ENCODE measurements at places on chromosomes 4 and X. TPM values are rescaled to one million over a fixed set of nuclear protein-coding genes. Genes with fewer than 3 reads are reported as not detected.

TLR1 gene
- polyA plus RNA-seq: 3.5 TPM

GASK1B gene
- 61.6 TPM for polyA plus RNA-seq

GRCh38 chrX:112218388-112218787 lies 135.8 kb upstream of the TRPC5 start:
- DNase-seq: no peak

GRCh38 chrX:18733287-18733686 lies 25.8 kb downstream of the PPEF1 start:
- no peak for DNase-seq

DNA sequence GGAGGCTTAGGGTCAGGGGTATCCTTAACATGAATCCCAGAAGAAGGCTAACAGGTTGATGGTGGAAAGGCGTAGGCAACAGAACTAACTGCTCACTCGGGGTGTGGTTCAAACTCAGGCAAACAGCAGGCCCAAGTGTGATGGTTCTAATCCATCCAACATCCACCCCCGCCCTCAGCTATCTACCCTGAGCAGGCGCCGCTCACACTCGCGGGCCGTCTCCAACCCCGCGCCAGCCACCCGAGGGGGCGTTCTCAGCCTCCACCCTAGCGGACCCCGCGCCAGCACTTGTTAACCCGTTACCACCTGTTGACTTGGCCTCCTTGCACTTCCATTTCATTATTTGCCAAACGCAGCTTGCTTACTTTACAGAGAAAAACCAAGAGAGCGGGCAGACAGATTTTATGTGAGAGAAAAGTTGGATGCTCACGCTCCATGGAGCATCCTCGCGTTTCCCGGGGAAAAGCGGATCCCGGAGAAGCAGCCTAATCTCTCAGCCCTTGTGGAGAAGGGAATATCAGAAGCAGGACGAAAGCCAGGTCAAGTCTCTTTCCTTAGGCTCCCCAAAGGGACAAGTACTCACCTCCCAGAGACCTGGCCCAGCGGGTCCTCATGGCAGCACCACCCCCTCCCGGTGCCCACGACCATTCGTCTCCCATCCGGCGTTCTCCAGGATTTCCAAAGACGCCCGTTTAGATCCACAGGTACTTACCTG lies 773 bp downstream of the SNCA start:
- peak; percentile 11 for DNase-seq

DNA sequence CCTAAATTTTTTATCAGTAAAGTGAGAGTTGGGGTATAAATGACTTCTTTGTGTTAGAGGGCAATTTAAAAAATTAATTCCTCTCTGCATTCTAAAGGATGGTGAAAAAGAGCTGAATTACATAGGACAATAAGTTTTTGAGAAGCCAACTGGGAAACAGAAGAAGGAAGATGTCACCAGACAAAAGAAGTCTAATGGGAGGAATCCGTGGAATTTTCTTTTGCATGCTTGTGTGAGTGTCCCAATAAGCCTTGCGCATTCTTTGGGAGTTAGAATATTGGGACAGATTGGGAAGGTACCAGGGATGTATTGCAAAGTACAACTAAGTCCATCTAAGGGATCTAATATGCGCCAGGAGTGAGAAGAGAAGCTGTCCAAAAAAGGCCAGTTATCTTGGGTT lies 35.1 kb upstream of the NR3C2 start:
- DNase-seq: no peak

- no peak for DNase-seq
Observed at GRCh38 chr4:132504438-132504837, 644.7 kb upstream of the PCDH10 start.

DNA sequence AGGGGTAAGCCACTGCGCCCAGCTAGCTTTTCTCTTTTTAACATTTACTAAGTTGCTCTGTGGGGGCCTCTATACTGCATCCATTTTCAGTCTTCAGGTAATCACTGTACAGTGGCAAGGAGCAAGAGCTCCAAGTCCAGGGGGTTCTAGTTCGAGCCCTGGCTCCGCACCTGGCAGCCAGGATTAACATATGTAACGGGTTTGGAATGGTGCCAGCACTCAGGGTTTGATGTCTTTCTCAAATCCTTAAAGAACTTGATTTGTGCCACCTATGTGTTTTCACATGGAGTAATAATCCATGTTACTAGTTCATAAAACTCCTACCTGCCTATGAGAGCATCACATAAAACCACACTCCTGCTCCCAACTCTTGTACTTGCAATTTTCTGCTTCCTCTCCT lies 4.5 kb downstream of the GRPEL1 start:
- DNase-seq: no peak

DNA sequence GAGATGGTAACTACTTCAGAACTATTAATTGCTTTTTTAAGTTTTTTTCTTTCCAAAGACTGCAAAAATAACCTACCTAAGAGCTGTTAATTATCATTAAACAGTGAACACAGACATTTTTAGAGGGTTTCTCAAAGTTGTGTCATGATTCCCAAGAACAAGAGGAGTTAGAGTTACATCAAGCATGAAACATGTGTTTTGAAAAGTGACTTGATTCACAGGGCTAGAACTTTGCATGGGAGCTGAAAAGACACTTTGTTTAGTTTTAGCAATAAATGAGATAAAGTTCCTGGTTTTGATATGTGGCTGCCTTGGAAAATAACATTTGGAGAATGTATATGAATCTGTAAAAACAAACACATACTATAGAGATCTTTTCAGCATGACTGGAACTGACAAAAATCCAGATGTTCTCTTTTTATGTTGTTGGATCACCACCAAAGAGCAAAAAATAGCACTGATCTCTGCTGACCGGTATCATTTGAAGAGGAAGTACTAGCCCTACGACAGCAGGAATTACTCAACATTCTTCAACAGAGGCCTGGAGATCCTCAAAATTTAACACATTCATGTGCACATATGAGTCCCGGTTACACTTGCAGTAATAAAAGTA lies 173.0 kb upstream of the PCDH18 start:
- peak; percentile 97 for DNase-seq

GRCh38 chrX:149456476-149457245 lies 48.4 kb downstream of the IDS start:
- DNase-seq: no peak

DNA sequence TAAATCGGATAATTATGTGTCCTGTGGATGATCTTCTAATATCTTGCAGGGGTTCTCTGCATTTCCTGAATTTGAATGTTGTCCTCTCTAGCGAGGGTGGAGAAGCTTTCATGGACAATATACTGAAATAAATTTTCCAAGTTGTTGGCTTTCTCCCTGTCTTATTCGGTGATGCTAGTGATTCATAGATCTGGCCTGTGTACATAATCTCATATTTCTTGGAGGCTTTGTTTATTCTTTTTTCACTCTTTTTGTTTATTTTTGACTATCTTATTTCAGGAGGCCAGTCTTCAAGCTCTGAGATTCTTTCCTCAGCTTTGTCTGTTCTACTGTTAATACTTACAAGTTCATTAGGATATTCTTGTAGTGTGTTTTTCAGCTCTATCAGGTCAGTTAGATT lies 20.7 kb upstream of the CLGN start:
- DNase-seq: no peak

GRCh38 chr4:120540625-120541024 lies 381.9 kb downstream of the PRDM5 start:
- DNase-seq: no peak

Data from muscle of leg (tissue), 16 donors.